ENCODE measurements at places on chromosomes 7 and 10.
A peak's percentile ranks its signal among the peaks of the same experiment; 100 is the strongest.

GRCh38 chr10:118983263-118983662 lies 46.3 kb upstream of the NANOS1 start:
- no peak for DNase-seq

DNA sequence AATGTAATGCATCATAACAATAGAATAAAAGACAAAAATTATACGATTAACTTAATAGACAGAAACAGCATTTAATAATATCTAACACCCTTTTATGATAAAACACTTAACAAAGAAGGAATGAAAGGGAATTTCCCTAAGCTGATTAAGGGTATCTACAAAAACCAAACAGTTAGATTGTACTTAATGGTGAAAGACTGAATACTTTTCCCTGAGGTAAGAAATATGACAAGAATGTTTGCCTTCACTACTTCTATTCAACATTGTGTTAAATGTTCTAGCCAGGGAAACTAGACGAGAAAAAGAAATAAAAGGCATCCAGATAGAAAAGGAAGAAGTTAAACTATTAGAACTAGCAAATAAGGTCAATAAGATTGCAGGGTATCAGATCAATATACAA lies 276.9 kb downstream of the BAMBI start:
- DNase-seq, result no peak

DNA sequence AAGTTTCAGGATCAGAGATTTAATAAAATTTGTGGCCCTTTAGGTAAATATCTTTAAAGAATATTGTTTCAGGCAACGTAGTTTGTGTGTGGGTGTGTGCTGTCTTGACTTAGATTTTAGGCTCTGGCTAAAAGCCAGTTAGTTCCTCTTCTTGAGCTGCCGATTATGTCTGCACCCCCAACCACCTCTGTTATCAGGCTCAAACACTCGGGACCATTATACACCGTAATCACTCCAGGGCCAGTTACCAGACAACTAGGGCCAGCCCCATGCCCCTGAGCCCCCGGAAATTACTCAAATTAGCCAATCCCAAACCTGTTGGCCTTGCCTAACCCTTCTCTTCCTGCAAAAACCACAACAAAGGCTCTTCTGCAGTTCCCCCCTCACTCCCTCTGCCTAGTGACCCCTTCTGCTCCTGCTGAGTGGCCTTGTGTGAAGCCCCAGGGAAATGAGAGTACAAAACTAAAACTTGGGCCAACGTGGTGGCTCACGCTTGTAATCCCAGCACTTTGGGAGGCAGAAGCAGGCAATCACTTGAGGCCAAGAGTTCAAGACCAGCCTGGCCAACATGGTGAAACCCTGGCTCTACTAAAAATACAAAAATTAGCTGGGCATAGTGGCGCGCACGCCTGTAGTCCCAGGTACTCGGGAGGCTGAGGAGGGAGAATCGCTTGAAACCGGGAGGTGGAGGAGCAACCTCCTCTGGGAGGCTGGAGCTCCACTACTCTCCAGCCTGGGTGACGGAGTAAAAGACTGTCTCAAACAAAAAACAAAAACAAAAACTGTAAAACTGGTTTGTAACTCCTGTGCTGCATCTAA lies 9.2 kb upstream of the HNRNPF start:
- no peak for DNase-seq

DNA sequence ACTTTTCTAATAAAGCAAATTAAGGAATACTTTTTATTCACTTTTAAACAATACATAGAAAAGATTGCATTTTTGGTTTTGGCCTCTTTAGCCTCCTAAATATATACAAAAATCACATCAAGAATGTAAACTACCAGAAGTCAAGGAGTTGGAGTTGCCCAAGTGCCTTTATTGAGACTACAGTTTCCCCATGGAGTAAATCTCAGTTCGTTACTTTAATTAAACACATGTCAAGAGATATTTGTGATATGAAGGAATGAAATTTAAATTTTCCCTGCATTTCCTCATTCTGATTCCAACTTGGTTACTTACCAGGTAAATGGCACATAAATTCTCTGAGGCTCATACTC lies 492.9 kb downstream of the TNS3 start:
- no peak for DNase-seq

- DNase-seq, result no peak
These were observed 754 bp downstream of the SEMA3D start for GRCh38 chr7:85186083-85186520.

GRCh38 chr7:111942450-111943081 lies 263.6 kb downstream of the DOCK4 start:
- DNase-seq, result no peak

DNA sequence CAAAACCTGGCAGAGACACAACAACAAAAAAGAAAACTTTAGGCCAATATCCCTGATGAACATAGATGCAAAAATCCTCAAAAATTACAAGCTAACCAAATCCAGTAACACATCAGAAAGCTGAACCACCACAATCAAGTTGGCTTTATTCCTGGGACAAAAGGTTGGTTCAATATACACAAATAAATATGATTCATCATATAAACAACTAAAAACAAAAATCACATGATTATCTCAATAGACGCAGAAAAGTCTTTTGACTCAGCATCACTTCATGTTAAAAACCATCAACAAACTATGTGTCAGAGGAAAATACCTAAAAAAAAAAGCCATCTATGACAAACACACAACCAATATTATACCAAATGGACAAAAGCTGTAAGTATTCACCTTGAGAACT lies 283.5 kb downstream of the THSD7A start:
- DNase-seq, result no peak

GRCh38 chr10:76491216-76491615 lies 1059.8 kb downstream of the LRMDA start:
- no peak for DNase-seq

DNA sequence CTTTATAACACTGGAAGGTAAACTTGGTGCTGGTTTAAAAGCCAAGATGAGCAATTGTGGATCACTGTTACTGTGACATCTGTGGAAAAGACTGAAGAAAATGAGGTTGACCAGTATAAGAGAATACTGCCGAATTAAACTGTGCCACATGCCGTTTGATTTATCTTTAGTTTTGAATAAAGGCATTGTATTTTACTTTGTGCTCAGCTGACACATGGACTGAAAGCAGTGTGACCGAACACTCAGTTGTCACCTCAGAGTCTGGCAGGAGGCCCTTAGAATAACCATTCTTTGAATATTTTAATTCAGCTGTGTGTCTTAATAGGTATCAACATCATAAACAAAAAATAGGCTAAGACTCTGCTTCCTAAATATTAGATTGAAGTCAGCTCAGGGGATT lies 133.7 kb upstream of the GJD4 start:
- no peak for DNase-seq

GRCh38 chr7:148379677-148380076 lies 210.9 kb upstream of the C7orf33 start:
- DNase-seq, result no peak

GRCh38 chr10:69636626-69637605 lies 6.9 kb downstream of the FAM241B start:
- DNase-seq, result peak; percentile 30

GRCh38 chr7:7720193-7720592 lies 1.8 kb upstream of the RPA3 start:
- DNase-seq, result no peak

DNA sequence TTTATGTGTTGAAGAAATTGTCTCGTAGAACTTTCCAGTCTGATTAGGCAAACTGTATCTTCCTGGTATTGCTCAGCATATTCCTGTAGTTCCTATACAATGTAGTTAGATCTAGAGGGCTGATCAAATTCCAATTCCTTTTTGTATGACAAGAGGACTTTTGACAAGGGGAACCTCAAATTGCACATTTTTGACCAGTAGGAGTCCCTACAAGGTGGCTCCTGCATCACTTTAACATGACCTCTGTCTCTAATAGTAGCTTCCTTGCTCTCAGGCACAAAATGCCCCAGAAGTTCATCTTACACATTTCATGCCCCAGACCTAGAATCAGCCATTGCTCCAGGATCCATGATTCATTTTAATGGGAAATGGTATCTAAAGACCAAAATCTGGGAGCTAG lies 18.7 kb downstream of the HERPUD2 start:
- DNase-seq, result no peak

GRCh38 chr10:101777619-101778145 lies 1.8 kb upstream of the FGF8 start:
- DNase-seq, result no peak

DNA sequence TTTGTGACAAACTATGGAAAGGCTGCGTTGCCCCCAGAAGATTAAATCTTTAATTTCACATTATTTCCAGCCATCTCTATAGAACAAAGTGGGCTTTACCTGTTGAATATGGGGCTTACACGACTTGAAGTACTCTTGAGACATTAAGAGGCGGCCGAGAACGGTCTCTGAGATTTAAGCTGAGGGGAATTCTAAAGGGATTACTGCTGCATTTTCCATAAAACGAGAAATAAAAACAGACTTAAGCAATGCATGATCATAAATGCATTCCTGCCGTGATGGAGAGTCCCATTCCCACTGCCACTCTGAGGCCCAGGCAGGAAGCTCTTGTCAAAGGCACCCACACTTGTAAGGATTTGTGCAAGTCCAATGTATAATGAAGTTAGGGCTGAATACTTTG lies 329.7 kb upstream of the SHH start:
- DNase-seq, result no peak

- no peak for DNase-seq
These were observed 12.3 kb upstream of the C10orf71 start for GRCh38 chr10:49286686-49287085.

DNA sequence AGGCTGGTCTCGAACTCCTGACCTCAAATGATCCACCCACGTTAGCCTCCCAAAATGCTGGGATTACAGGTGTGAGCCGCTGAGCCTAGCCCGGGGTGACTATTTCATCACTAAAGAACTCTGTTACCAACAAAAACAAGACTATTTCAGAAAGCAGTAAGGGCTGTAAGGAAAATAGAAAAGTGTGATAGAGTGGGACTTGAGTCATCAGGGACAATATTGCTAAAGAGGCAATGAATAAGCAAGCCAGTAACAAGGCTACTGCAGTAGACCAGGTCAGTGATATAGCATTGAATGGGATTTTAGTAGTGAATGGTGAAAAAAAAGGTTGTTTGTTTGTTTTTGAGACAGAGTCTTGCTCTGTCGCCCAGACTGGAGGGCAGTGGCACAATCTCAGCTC lies 51.7 kb downstream of the SVOPL start:
- DNase-seq, result no peak

DNA sequence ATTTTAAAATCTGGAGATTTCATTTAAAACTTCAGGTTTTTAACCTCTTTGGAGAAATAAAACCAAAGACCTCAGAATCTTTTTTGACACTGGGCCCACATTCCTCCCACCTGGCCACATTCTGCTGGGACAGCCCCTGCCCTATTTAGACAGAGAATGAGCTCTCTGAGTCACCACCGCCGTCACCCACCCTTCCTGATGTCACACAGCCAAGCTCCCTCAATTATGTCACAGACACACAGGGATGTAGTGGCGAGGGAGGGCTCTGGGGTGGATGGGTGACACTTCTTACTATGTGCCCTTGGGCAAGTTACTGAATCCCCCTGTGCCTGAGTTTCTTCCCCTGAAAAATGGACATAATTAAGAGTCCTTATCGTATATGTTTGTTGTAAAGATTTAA lies 162.6 kb downstream of the RAB11FIP2 start:
- no peak for DNase-seq

DNA sequence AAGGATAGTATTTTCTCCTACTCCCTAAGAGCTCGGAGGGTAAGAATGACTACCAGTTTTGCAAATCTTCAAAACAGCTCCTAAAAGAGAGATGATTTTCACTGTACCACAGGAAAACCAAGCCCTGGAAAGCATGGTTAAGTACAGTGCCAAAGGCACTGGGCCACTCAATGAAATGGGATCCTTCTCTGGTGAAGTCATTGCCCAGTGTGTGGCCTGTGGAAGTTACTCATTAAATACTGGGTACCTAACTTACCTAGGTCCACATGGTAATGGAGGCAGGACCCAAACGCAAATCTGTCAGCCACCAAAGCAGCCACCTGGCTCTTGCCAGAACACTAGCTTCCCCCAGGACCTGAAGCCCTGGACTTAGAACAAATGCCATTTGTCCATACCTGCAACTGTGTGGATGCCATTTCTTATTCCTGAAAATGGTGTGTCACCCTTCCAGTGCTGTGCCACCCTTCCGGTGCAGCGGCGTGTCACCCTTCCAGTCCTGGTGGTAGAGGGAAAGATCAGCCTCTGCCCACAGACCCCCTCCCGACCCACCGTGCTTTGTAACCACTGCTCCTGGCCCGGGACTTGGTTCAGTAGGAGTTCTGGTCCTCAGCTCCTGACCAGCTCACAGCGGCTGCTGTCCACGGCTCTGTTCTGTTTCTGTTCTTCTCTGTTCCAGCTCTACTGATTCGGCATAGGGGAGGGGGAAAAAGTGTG lies 659.2 kb downstream of the SDK1 start:
- DNase-seq, result no peak

DNA sequence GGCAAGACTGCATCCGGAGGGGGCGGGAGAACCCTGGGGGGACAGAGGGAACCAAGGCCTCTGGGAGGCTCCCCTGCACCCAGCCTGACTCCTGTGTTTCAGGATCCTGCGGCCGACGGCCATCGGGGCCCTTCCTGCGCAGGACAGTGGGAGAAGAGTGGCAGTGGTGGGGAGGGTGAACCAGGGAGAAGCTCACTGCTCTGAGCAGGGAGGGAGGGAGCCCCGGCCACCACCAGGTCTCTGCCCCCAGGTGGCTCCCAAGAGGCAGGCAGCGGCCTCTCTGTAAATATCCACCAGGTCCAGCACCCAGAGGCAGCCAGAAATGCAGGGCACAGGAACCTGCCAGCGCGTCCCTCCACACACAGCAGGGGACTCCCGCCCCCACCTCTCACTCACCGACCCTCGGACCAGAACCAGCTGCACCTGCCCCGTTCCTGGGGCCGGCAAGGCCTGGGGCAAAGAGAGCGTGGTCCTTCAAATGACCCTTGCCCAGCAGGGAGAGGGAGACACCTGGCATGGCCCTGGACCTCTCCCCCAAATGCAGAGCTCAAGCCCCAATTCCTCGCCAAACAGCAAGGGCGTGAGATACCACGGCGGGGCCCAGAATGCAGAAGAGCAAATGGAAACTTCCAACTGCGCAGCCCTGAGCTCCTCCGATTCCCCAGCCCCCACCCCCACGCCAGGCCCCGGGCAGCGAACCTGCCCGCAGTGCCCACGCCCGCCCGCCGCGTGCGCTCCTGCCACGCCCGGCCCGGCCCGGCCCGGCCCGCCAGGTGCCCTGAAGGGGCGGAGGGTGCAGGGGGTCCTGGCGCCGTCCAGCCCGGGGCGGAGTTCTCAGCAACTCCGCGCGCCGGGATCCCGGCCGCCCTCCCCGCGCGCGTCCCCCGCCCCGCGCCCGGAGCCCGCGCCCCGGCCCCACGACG lies 805 bp downstream of the RASGEF1A start:
- DNase-seq, result no peak

- DNase-seq, result no peak
These were observed 107.5 kb upstream of the ANLN start for GRCh38 chr7:36281945-36282717.

GRCh38 chr7:81707196-81707595 lies 62.7 kb downstream of the HGF start:
- no peak for DNase-seq

- no peak for DNase-seq
These were observed 12.7 kb upstream of the RHBDD2 start for GRCh38 chr7:75866114-75866488.

All from activated naive CD4-positive, alpha-beta T cell (primary cell).